ENCODE measurements at places on chromosomes 6 and 20.

DNA sequence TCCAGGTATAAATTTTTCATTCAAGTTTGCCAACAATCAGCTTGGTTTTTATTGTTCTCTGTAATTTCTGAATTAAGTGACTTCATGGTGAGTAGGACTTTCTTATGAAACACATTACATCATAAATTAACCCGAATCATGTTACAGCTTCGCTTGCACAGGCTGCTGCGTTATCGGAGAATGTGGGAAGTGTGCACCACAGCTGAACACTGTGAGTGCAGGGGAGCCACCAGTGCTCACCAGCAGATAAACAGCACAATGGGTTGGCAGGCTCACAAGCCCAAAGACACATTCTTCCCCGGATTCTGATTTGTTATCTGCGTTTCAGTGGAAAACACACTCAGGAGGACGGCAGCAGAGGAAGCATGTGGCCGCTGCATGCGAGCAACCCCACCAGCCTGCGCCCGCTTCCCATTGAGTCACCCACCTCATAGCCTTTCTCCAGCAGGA lies 121.1 kb downstream of the GMDS start:
- DNase-seq, result no peak

- DNase-seq, result peak; percentile 41
These were observed 919.5 kb upstream of the FLRT3 start for GRCh38 chr20:15256676-15257568.

GRCh38 chr20:34693414-34693813 lies 10.7 kb upstream of the TP53INP2 start:
- peak; percentile 26 for DNase-seq

DNA sequence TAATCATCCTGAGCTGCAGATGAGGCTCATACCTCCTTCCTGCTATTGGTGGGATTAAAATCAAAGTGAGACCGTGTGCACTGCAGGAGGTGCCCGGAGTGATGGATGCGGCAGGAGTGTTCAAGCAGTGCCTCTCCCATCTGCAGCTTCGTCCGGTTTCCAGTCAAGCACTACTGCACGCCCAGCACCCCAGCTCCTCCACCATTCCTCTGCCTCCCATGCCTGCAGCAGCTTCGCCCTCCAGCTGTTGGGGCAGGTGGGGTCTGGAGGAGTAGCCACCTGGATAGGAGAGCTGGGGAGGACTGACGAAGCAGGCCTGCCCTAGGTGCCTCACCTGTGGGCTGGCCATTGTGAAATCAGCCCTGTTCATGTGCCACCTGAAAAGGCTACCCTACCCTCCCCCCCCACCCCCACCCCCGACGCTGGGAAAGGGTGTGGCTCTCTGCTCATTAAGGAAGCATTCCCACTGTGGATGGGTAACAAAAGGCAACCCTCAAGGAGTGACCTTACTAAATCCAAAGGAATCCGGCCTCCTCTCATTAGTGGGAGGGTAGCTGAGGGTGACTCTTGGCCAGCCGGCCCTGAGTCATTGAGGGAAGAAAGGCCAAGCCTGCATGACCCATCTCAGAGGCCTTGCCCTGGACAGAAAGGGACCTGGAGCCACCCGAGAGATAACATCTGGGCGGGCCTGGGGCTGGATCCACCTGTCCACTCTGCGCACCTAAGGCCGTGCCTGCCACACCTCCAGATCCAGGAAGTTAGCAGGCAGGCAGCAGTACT lies 115.9 kb upstream of the ARMC2 start:
- peak; percentile 8 for DNase-seq

- no peak for DNase-seq
These were observed 611.3 kb upstream of the GJE1 start for GRCh38 chr6:141521440-141521839.

GRCh38 chr6:18388271-18388670 lies 1.1 kb downstream of the RNF144B start:
- peak; percentile 16 for DNase-seq

GRCh38 chr6:41712651-41713103 lies 22.7 kb downstream of the TFEB start:
- no peak for DNase-seq

DNA sequence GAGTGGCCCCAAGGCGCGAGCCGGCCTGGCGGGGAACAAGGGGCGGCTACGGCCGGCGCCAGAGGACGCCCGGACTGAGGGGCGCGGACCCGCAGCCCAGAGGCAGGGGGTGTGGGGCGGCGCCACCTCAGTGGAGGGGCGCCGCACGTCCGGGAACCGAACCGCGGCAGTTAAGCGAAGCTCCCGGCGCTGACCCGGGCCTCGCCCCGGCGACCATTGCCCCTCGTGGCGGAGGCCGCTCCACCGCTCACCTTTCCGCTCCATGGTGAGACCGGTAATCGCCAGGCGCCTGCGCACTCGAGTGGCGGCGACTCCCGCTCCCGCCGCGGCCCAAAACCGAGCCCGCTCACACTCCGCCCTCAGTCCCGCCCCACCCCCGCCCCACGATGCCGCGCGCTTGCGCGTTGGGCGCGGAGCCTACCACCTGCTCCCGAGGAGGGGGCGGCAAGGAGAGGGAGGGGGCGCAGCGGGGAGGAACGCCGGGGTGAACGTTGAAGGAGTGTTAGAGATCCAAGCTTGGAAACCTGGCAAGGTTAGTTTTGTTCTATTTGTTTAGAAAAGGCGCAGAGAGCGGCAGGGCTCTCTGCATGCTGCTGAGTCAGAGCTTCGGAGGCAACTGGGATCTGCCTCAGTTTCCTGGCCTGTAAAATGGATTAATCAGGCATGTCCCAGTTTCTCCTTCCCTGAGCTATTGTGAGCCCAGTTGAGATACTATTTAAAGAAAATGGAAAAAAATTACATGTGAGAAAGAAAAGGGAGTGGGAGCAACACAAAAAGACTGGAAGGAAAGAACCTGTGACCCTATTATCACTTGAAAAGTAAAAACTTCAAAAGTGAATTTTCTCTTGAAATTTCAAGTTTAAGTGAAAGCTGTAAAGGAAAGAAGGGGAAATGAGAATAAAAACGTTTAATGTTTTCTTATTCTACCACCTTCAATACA lies at the start of gene SRPK1:
TSS of gene SRPK1 (minus strand) at position 306 of the 940 bp plus-strand sequence. CDS start at position 264, 42 bp downstream.
- DNase-seq, result peak; percentile 95

GRCh38 chr6:46290421-46291274 lies 119.9 kb upstream of the ENPP5 start:
- no peak for DNase-seq

DNA sequence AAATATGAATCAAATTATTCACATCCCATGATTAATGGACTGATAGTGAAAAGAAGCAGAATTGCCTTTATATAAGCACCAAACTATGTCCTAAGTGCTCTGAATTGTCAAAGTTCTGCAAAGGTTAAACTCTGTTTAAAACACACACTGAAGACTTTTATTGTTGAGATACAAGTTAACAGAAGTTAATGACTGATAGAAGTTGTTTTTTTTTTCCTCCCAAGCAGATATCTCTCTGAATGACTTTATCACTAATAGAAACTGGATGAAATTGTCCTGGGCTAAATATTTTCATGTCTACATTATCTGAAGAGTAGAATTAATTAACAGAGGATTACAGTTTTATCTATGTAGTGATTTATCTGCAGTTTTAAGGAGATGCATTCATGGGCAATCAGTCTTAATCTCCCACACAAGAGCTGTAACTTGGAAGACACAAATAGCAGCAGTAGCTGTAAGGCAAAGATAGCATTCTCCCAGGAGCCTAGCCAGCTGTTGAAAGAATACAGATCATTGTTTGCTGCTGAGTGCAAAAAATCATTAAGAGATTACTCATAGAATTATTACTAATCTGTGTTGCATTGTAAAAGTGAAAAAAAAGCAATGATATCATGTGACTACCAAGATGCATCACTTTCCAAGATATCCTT lies 49.9 kb downstream of the BMP5 start:
- DNase-seq, result peak; percentile 41

DNA sequence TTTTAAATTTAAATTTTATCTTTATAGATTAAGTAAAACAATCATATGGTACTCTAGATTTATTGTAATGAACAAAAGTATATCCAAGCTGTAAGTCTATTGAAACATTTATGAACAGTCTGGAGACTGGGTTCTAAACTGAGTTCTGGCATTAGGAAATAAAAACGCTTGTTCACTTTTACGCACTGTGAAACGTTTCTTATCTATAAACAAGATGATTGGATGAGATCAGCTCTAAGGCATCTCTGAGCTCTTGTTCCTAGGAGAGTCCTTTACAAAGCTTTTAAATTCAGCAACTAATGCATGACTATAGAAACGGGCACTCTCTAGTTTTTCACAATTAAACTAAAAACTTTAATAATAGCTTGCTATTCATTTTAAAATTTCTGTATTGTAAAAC lies 6.8 kb downstream of the HUS1B start:
- DNase-seq, result no peak

- DNase-seq, result no peak
These were observed 390.0 kb downstream of the MMUT start for GRCh38 chr6:49072885-49073620.

GRCh38 chr6:72616406-72617015 lies 5.4 kb upstream of the KCNQ5 start:
- DNase-seq, result peak; percentile 19

DNA sequence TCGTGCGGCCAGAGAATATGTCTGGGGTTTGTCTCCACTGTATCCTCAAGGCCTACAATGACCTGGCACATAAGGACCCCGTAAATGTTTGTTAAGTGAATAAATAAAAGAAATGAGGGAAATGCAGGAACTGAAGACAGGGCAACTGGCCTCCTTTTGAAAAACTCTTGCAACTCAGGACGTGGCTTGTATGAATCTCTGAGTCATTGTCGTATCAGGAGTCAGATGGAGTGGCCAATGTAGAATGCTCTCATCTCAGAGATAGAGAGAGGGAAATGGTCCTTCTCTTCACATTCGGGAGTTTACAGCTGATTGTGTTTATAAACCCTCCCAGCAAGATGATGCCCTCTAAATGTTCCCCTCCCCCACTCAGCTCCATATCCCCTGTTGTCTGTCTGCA lies 57.1 kb downstream of the UST start:
- no peak for DNase-seq

DNA sequence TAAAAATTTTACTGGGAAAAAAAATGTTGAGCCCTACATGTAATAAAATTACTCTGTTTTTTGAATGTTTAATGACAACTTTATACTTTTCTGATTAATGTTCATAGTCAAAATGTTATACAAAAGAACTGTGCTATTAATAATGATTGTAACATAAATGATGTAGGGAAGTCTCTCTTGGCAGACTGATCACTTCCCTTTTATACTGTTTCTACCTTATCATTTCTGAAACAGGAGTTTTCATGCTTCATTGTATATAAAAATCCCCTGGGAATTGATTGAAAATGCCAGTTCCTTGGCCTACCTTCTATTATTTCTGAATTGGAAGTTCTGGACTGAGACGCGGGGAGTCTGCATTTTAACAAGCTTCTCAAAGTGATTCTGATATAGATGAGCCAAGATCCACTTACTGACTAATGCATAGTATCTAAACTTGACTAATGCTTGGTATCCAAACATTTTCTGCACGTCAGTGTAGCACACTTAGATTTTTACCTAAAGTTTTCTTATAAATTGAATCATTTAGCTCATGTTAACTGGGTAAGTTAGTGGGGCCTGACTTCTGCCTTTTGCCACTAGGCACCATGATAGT lies 7.2 kb upstream of the HDAC2 start:
- no peak for DNase-seq

DNA sequence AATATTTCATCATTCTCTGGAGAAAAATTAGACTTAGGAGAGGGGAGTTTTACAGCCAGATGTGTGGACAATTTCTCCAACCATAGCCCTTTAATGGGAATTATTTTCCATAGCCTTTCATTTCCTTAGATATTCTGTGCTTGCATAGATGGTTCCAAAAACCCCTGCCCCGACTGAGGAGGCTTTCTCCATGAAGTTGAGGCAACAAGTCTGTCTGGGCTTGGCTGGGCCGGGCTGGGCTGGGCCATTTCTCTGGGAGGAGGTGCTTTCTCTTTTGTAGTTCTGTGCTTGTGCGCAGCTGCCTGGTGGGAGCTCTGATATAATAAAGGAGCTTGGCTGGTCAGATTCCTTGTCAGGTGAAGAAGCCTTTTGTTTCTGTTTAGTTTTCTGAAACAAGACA lies 71.4 kb downstream of the SOBP start:
- no peak for DNase-seq

DNA sequence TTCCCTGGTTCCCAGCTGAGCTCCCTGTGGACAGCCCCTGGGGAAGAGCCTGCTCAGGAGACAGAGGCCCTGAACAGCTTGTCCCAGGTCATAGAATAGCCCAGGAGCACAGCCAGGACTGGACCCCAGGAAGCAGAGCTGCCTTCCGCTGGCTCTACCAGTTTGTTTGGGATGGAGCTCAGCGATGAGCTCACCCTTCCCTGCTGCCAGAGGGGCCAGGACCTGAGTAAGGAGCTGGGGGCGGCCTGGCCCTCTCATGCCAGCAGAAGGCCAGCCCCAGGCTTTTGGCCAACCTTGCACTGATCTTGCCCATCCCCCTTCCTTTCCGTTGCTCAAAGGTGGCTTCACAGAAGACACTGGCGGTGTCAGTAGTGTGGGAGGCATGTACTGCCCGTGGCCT lies 17.5 kb downstream of the MMP24OS start:
- DNase-seq, result no peak

GRCh38 chr6:131205481-131206244 lies 70.4 kb downstream of the AKAP7 start:
- no peak for DNase-seq

GRCh38 chr20:36472637-36473090 lies 68.7 kb upstream of the MYL9 start:
- DNase-seq, result no peak

- no peak for DNase-seq
These were observed 134.4 kb downstream of the LRRC1 start for GRCh38 chr6:53929041-53929820.

GRCh38 chr20:36173451-36173933 lies 19.0 kb downstream of the EPB41L1 start:
- peak; percentile 79 for DNase-seq

- no peak for DNase-seq
These were observed 15.7 kb upstream of the EZR start for GRCh38 chr6:158834675-158835385.

- DNase-seq, result no peak
These were observed 66.5 kb upstream of the IER3 start for GRCh38 chr6:30810813-30811339.

- DNase-seq, result peak; percentile 98
These were observed at the start of gene ABHD12 for GRCh38 chr20:25390538-25391528. Gene ABHD12, minus strand, starts transcription at chr20:25390835. Its CDS starts 132 bp downstream, at chr20:25390703.

DNA sequence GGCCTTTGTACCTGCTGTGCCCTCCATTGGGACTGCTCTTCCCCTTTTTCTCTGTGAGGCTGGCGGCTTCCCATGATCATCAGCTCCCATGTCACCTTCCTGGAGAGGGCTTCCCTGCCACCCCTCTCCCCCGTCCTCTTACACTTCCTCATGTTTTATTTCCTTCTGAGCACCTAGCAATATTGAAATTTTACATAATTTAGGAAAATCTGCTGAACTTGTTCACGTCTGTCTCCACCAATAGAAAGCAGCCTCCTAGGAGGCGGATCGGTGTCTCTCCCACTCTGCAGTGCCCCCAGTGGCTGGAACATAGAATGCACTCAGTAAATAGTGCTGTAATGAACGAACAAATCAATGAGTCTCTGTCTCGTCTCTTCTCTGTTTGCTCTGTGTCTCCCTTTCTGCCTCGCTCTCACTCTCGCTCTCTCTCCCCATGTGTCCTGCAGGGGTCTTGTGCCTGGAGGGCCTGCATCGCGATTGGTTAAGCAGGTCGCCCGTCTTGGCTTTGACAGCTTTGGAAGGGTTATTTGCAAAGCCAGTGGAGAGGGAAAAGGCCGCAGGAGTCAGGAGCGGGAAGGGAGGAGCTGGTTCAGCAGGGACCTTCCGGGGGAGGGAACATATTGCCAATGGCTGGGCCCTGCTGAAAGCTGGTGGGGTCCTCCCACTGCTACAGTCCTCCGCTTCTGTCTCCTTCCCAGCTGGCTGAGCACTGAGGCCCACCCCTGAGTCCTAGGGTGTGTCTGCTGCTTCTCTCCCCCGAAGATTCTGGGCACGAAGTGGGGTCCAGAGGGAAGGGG lies 12.1 kb upstream of the OCSTAMP start:
- peak; percentile 85 for DNase-seq

- no peak for DNase-seq
These were observed 152.9 kb downstream of the RNASET2 start for GRCh38 chr6:166803471-166803870.
